GM12878 (cell line): ENCODE measurements at places on chromosomes 1 and 21.

GRCh38 chr1:22024485-22025367, 23.3 kb downstream of the CELA3A start:
- no peak for DNase-seq

- no peak for DNase-seq
These were observed 14.6 kb upstream of the PKNOX1 start for GRCh38 chr21:42959728-42960127.

- no peak for DNase-seq
These were observed 49.1 kb downstream of the HLX start for GRCh38 chr1:220928320-220928719.

GRCh38 chr1:53069663-53070327, 7.8 kb downstream of the PODN start:
- DNase-seq: no peak

- no peak for DNase-seq
These were observed 36.8 kb upstream of the DIRAS3 start for GRCh38 chr1:68087184-68087583.

DNA sequence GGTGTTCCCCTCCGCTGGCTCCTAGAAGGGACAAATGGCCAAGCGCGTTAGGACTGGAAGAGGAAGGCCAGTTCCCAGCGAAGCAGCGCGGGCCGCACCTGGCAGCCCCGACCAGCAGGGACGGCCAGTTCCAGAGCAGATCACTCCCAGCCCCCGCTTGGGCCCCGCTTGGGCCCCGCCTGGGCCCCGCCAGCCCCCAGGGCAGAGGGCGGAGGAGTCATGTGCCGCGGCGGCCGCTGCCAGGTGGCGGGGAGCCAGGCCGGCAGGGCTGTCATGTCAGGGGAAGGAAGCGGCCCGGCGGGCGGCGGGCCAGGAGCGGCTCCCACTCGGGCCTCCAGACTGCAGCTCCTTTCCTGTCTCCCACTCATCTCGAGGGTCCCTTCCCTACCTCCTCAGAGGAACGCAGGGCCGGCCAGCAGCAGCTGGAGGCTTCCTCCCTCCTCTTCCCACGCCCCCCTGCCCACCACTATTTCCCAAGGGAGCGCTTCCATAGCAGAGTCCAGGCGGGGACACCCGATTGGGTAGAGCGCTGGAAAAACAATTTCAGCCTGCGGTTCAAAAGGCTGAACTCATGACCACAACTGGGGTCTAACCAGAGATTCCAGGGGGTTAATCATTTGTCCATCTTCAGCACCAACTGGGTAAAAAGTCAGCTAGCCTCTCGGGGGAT, 16.5 kb downstream of the ZNF697 start:
- DNase-seq: no peak

DNA sequence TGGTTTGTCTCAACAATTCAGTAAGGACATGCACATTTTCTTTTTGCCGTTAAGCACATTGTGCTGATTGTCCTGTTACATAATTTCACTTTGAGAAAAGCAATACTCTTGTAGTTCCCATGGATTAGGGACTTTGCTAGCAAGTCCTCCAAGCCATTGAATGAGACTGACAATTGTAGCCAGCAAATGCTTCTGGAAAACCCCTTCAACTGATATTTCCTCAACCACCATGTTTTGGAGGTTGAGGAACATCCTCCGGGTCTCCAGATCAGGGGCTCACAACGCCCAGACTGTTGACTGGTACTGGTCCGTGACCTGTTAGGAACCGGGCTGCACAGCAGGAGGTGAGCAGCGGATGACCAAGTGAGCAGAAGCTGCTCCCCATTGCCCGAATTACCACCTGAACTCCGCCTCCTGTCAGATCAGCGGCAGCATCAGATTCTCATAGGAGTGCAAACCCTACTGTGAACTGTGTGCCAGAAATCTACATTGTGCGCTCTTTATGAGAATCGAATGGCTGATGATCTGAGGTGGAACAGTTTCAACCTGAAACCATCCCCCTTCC, 24.1 kb downstream of the ACTN2 start:
- no peak for DNase-seq

GRCh38 chr21:21246007-21246406, 247.8 kb downstream of the NCAM2 start:
- DNase-seq: no peak

- DNase-seq: no peak
These were observed 101.4 kb upstream of the VAMP3 start for GRCh38 chr1:7669559-7670311.

DNA sequence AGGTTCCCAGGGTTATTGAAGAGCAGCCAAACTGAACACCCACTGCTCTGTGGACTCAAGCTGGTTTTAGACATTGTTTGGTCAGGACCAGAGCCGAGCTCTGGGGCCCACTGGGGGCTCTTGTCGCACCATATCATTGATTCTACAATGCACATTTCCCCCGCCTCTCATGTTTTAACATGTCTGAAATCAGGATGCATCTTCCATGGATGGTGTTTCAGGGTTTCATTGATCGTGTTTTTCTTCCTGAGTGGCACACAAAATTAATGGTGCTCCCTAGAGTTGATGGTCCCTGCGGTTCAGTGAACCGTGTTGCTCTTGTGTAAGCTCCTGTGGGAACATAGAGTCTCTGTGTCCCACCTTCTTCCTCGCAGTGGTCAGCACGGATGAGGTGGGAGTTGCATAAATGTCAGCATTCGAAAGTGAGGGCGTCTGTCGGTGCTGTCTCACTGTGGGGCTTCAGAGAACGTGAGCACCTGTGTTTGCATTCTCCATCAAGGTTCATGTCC, 38.3 kb downstream of the GALNT2 start:
- no peak for DNase-seq

DNA sequence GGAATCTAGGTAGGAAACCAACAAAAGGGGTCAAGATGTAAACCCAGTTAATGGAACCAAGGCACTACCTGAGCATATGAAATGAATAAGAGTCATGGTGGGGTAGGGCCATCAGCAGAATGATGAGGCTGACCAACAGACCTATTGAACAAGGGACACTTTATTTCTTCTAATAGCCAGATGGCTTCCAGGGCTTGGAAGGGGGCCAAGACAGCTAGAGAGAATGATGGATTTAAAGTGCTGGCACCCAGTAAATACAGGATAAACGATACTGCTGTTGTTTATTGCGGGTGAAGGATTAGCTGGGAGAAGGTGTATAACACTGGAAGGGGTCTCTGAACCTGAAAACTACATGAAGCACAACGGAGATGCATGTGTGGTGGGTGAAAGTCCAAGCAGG, 15.6 kb downstream of the DDAH1 start:
- DNase-seq: no peak

DNA sequence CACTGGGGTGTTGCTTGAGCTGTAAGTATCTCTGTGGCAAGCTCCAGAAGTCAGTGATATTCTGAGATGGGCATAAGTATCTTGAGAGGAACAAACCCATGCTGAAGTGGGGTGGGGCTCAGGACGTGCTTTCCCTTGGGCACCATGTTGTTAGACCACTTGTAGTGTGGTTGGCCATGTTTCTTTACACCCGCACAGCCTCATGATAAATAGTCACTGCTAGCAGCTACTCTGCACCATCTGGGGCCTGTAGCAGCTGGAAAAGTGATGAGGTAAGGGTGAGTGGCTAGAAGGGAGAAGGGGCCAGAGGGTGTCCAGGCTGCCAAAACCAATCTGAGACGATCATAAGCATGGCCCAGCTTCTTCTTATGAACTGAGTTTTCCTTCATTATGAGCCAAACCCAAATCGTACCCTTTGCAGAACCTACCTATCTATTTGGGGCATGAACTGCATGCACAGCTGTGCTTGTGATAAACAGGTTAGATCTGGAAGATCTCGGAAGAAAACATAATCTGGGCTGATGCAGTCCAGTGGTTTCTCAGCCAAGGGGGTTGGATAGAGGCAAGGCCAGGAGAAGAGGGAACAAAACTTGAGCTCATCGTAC, 91.9 kb upstream of the IRF2BP2 start:
- DNase-seq: no peak

DNA sequence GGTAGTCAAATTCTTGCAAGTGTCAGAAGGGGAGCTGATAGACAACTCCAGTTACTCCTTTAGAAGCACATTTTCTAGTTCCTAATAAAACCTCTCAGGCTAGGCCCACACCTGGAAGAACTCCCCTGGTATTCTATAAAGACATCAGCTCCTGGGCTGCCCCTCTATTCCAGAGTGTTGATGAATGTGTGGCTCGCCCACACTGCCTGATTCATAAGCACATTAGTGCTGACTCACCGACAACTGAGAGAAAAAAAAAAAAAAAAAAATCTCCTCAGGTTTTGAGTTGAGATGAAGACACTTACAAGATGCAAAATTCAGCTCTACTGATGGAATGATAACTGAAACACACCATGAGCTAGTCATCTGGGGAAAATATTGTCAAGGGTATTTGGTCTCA, 188.1 kb downstream of the TNR start:
- no peak for DNase-seq

DNA sequence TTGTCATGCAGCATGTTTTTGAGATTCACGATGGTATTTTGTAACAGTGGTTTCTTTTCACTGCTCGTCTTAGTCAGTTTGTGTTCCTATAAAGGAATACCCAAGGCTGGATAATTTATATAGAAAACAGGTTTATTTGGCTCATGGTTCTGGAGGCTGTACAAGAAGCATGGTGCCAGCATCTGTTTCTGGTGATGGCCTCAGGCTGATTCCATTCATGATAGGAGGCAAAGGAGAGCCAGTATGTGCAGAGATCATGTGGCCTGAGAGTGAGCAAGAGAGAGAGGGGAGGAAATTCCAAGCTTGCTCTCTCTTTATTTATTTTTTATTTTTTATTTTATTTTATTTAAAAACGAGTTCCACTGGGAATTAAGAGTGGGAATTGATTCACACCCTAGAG, 2.0 kb upstream of the C21orf91 start:
- no peak for DNase-seq

GRCh38 chr1:204417074-204417997, 5.7 kb upstream of the PPP1R15B start:
- DNase-seq: no peak

DNA sequence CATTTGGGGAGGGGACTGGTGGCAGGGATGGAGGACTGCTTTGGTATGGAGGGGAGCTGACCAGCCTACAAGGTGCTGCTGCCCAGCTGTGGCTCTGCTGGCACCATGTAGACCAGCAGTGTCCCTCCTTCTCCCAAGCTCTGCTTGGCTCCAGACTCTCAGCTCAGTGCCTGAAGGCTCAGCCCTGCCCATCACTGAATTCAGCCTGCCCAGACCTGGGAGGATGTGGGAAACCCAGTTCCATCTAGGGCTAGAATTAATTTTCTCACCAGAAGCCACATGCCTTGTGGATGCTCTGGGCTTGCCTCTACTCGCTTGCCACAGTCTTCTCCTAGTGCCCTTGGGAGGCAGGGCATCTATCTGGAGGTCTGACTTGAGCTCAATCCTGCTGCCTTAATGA, 195.0 kb upstream of the EDN2 start:
- no peak for DNase-seq

- DNase-seq: no peak
These were observed 124.3 kb upstream of the GADD45A start for GRCh38 chr1:67560580-67561255.

DNA sequence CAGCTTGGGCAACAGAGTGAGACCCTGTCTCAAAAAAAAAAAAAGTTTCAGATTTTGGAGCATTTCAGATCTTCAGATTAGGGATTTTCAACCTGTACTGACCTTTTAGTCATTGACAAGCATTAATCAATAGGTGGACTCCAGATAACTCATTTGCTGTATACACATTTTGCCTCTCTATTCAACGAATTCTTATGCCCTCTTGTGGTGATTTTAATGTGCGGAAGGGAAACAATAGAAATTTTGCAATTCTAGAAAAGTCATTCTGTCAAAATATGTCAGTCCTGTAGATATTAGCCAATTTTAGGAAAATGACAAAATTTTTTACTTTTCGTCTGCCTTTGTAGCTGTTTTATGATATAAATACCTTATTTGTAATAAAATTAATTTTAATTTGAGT, 11.6 kb upstream of the OR2G2 start:
- DNase-seq: no peak

DNA sequence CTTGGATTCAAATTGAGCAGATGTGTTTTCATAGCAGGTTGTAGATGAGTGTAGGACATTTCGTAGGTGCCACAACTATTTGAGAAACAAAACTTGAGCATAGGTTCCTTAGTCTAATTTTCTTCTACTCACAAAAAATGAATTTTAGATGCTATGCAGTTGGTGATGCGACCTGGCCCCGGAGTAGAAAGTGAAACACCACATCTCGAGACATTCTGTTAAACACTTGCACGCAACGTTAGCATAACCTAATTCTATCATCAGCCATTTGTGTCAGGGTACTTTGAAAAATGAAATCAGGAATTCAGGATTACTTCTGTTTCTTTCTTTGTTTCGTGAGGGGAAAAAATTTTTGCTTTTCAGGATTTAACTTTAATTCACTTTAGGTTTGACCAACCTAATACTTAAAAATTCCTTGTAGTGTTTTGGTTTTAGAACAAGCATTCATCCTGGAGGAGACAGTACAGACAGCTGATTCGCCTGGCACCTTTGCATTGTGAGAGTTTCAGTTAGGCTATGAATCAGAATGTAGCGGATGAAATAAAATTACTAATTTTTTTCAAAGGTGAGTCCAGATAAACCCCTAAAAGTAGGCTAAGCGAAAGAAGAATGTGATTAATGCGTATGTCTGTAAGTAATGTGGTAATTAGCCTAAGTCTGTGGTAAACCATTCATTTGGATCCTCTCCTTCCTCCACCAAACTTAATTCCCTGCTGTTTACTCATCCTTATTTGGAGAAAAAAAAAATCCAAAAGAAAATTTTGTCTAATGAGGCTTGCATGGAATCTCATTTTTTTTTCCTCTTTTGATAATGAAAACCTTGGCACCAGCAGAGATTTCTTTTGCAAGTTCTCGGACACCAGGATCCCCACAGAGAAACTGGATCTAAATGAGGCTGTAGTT, 44.9 kb downstream of the MAP3K21 start:
- no peak for DNase-seq

- peak; percentile 85 for DNase-seq
These were observed 8.9 kb downstream of the RNU1-2 start for GRCh38 chr1:16904560-16905109.

- no peak for DNase-seq
These were observed 154.4 kb downstream of the ZSCAN20 start for GRCh38 chr1:33626801-33627200.

- DNase-seq: no peak
These were observed 1.4 kb downstream of the TIPRL start for GRCh38 chr1:168180148-168180524.

- no peak for DNase-seq
These were observed 5.0 kb upstream of the ADGRB2 start for GRCh38 chr1:31768939-31769704.

GRCh38 chr1:157163273-157164127, 25.3 kb upstream of the ETV3 start:
- no peak for DNase-seq

- DNase-seq: no peak
These were observed 3.8 kb downstream of the NT5C1A start for GRCh38 chr1:39668111-39668510.
